ENCODE measurements at places on chromosomes 4 and X.

DNA sequence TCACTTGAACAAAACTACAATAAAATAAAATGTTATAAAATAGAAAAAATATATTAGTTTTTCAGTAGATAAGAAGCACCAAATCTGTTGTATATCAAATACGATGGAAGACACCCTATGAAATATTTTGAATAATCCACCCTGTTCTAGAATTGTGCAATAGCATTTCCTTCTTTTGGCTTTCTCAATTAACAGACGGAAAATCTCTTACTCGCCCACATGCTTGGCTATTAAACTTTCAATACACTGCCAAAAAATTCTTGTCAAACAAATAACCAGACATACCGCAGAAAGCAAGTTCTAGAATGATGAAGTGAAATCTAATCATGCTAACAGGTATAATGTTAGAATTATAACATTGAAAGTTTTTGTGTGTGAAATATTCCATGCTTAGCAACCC is 671.6 kb upstream of the SLIT2 start:
- DNase-seq = no peak

GRCh38 chr4:147831551-147832171 is 99.8 kb downstream of the ARHGAP10 start:
- no peak for DNase-seq

- DNase-seq = no peak
Observed at GRCh38 chr4:78569306-78569821, 17.8 kb downstream of the ANXA3 start.

DNA sequence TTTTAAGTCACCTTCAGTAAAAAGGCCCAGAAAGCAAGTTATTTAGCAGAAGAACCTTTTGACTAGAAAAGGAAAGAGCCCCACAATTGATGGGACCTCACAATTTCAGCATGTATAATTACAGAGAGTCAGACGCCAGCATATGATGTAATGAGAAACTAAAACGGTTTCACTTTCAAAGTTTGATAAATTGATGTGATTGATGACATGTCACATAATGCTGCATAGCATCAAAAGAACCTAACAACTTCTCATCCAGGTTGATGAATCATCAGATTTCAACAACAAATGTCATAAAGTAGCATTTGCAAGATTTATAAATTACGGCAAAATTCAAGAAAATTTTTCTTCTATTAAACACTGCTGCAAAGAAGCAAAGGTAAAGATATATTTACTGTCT is 3.9 kb upstream of the GAR1 start:
- no peak for DNase-seq

GRCh38 chr4:38069271-38069760 is 109.1 kb downstream of the PTTG2 start:
- DNase-seq = peak; percentile 41

Measured in K562 (cell line).